ENCODE measurements at places on chromosomes 2 and 18.

DNA sequence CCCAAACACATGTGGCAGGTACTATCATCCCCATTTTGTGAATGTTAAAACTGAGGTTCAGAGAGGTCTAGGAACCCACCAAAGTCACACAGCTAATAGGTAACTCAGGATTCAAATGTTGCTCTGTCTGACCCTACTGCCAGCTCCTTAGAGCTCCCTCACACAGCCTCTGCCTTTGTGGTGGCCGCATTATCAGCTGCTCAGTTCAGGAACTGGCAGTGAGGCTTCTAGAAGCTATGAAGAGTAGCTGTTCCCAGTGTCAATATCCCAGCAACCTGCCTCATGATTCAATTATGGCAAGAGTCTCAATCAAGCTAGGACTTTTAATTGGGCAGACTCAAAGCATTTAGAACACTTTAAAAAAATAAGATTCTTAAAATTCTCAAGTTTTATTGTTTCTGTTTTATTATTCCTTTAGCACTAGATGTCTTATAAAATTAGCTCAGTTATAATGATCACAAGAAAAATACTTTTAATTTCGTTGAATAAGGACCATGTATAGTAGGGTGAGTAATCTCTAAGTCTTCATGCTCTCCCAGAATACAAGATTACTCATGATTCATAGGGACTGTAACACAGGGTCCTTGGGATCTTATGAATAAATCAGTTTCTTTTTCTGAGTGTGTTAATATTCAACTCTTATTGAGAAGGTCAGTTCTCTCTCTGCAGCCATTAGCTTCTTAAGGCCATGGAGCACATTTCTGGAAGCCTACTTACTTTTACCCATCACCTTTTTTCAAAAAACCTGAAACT lies 342.7 kb downstream of the RND3 start:
- H3K4me1 ChIP-seq, result no peaks in the 10 kb centered on the region
- no peaks in the 10 kb centered on the region for H3K27me3 ChIP-seq

DNA sequence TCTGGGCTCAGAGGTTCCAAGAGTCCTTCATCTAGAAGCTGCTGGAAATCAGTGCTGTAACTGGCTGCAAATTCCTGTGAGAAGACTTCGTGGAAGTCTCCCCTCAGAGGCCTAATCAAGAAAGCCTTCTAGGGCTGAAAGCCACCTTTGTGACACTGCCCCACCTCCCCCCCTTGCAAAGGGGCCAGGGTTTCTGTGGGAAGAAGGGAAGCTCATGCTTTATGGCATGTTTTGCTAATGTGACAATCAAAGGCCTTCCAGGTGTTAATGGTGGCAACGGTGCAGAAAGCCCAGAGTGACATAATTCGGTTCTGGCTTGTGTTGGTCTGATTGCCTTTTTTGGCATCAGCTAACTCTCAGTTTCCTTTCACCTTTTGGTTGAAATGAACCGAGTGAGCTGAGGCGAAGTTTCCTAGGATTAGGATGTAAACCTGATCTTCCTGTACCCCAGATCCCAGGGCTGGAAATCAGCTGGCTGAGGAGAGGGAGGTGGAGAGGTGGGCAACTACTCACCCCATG lies 126.9 kb upstream of the TRIB2 start:
- no peak for DNase-seq
- no peak overlapping the region for H3K27ac ChIP-seq
- peaks cover 3% of the 10 kb centered on the region for H3K36me3 ChIP-seq
- no peak overlapping the region for H3K4me3 ChIP-seq

DNA sequence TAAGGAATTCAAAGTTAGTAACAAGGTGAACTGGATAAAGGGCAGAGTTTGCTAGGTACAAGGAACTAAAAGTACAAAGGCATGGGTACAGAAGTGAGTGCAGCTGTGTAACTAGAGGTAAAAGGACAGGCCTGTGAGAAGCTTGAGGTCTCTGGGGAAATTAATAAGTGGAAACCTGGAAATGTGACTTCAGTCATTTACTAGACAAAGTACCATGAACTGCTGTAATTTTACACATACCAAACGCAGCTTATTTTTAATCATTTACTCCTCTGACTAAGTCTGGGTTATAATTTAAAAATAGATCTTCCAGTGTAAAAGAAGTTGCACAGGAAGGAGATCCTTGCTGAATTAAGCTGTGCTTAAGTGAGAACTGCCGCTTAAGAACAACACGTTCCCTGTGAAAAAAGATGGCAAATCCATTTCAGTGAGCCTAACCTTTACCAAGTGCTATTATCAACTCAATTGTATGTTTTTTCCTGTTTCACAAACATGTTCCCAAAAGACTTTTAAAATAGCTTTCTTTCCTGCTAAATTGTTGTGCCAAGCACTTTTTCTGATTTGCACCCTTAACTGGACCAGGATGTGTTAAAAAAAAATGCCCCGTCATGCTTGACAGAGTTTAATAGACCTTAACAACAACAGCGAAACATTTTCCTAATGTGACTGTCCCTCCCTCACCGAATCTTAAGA lies 44.3 kb downstream of the CALCRL start:
- H3K4me1 ChIP-seq, result no peaks in the 10 kb centered on the region
- no peak overlapping the region for H3K4me3 ChIP-seq
- H3K27ac ChIP-seq, result no peak overlapping the region
- no peaks in the 10 kb centered on the region for H3K36me3 ChIP-seq
- DNase-seq, result no peak

GRCh38 chr2:211408483-211408891 lies 852.1 kb downstream of the CPS1 start:
- no peak overlapping the region for H3K27ac ChIP-seq
- DNase-seq, result no peak
- H3K36me3 ChIP-seq, result no peaks in the 10 kb centered on the region

GRCh38 chr2:24785671-24786321 lies 7.4 kb downstream of the PTRHD1 start:
- H3K27me3 ChIP-seq, result no peaks in the 10 kb centered on the region
- H3K36me3 ChIP-seq, result no peaks in the 10 kb centered on the region
- no peaks in the 10 kb centered on the region for H3K4me1 ChIP-seq
- no peak for DNase-seq

GRCh38 chr2:225694664-225695063 lies 295.2 kb downstream of the NYAP2 start:
- no peak overlapping the region for H3K27ac ChIP-seq
- H3K4me1 ChIP-seq, result no peaks in the 10 kb centered on the region
- H3K27me3 ChIP-seq, result no peaks in the 10 kb centered on the region
- H3K36me3 ChIP-seq, result no peaks in the 10 kb centered on the region
- H3K4me3 ChIP-seq, result no peak overlapping the region
- no peak for DNase-seq

GRCh38 chr2:68253219-68254068 lies 1.1 kb upstream of the PPP3R1 start:
- peak overlapping the region; percentile 98 for H3K4me3 ChIP-seq
- peaks cover 35% of the 10 kb centered on the region for H3K36me3 ChIP-seq
- H3K27me3 ChIP-seq, result no peaks in the 10 kb centered on the region
- no peak for DNase-seq

- peaks cover 28% of the 10 kb centered on the region for H3K4me1 ChIP-seq
- no peaks in the 10 kb centered on the region for H3K27me3 ChIP-seq
- H3K27ac ChIP-seq, result peak overlapping the region; percentile 98
- H3K4me3 ChIP-seq, result peak overlapping the region; percentile 100
- peaks cover 29% of the 10 kb centered on the region for H3K36me3 ChIP-seq
Measured at GRCh38 chr18:56637711-56638231, 621 bp downstream of the TXNL1 start.

- H3K36me3 ChIP-seq, result no peaks in the 10 kb centered on the region
- DNase-seq, result no peak
- no peak overlapping the region for H3K27ac ChIP-seq
- H3K27me3 ChIP-seq, result no peaks in the 10 kb centered on the region
Measured at GRCh38 chr2:137021763-137022162, 256.4 kb downstream of the THSD7B start.

GRCh38 chr2:18118703-18119102 lies 240.2 kb downstream of the KCNS3 start:
- H3K27ac ChIP-seq, result no peak overlapping the region
- no peaks in the 10 kb centered on the region for H3K27me3 ChIP-seq
- H3K36me3 ChIP-seq, result no peaks in the 10 kb centered on the region
- DNase-seq, result no peak
- H3K4me3 ChIP-seq, result no peak overlapping the region

- H3K27ac ChIP-seq, result no peak overlapping the region
- no peaks in the 10 kb centered on the region for H3K4me1 ChIP-seq
- H3K36me3 ChIP-seq, result peaks cover 3% of the 10 kb centered on the region
- H3K4me3 ChIP-seq, result no peak overlapping the region
- DNase-seq, result no peak
Measured at GRCh38 chr2:30665761-30666265, 141.4 kb downstream of the CAPN13 start.

DNA sequence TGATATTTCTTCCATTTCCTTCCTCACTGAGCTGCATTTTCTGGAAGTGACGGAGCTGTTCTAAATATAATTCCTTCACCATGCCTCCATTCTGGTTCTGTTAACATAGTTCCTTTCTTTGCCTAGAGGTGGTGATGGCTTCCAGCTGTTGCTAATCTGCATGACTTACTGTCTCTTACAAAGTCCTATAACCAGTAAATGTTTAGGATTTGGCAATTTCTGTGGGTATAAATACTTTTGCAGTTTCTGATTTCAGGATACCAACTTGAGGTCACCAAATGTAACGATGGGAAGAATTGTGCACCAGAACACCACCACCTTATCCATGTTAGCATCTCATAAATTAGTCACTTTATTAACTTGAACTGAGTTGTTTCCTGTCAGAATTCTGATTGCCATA lies 101.7 kb upstream of the FN1 start:
- no peak overlapping the region for H3K4me3 ChIP-seq
- H3K4me1 ChIP-seq, result no peaks in the 10 kb centered on the region
- no peaks in the 10 kb centered on the region for H3K36me3 ChIP-seq
